ENCODE measurements at places on chromosomes 2 and 18.

- no peak for DNase-seq
- no peaks in the 10 kb centered on the region for H3K36me3 ChIP-seq
- H3K4me3 ChIP-seq: peak overlapping the region; percentile 71
- H3K27me3 ChIP-seq: no peaks in the 10 kb centered on the region
- no peak overlapping the region for H3K27ac ChIP-seq
Measured at GRCh38 chr18:23138471-23138870, 3.2 kb downstream of the CABLES1 start.

- peak overlapping the region; percentile 59 for H3K4me3 ChIP-seq
- no peak for DNase-seq
- no peaks in the 10 kb centered on the region for H3K27me3 ChIP-seq
- peak overlapping the region; percentile 96 for H3K27ac ChIP-seq
- peaks cover 45% of the 10 kb centered on the region for H3K36me3 ChIP-seq
Measured at GRCh38 chr2:217900010-217900779, 102.6 kb downstream of the TNS1 start.

GRCh38 chr2:8076448-8077342, 605.2 kb upstream of the ID2 start:
- no peaks in the 10 kb centered on the region for H3K36me3 ChIP-seq
- no peaks in the 10 kb centered on the region for H3K27me3 ChIP-seq
- no peak for DNase-seq
- no peak overlapping the region for H3K27ac ChIP-seq

- no peaks in the 10 kb centered on the region for H3K36me3 ChIP-seq
- DNase-seq: no peak
- no peak overlapping the region for H3K27ac ChIP-seq
- H3K4me1 ChIP-seq: no peaks in the 10 kb centered on the region
Measured at GRCh38 chr18:21686282-21687105, 18.1 kb downstream of the ABHD3 start.

DNA sequence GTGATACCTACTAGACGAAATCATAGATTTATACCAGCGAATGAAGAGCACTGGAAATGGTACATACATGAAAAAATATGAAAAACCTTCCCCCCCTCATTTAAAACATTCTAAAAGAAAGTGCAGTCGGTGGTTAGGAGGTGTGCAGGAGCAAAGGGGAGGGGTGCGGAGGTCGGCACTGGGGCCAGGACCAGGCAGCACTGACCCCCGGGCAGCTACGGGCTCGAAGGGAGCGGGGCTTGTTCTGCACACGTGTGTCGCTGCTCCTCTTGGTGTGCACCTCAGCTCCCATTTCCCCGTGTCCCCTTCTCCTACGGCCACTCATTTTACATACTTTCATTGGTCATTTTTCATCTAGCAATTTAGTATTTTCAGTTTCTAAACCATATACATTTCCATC, 89.0 kb downstream of the LAMA1 start:
- DNase-seq: no peak
- H3K4me3 ChIP-seq: no peak overlapping the region
- H3K36me3 ChIP-seq: no peaks in the 10 kb centered on the region
- H3K4me1 ChIP-seq: no peaks in the 10 kb centered on the region

All from thoracic aorta (tissue), 2 donors.